ENCODE measurements at places on chromosomes 6 and 20.

DNA sequence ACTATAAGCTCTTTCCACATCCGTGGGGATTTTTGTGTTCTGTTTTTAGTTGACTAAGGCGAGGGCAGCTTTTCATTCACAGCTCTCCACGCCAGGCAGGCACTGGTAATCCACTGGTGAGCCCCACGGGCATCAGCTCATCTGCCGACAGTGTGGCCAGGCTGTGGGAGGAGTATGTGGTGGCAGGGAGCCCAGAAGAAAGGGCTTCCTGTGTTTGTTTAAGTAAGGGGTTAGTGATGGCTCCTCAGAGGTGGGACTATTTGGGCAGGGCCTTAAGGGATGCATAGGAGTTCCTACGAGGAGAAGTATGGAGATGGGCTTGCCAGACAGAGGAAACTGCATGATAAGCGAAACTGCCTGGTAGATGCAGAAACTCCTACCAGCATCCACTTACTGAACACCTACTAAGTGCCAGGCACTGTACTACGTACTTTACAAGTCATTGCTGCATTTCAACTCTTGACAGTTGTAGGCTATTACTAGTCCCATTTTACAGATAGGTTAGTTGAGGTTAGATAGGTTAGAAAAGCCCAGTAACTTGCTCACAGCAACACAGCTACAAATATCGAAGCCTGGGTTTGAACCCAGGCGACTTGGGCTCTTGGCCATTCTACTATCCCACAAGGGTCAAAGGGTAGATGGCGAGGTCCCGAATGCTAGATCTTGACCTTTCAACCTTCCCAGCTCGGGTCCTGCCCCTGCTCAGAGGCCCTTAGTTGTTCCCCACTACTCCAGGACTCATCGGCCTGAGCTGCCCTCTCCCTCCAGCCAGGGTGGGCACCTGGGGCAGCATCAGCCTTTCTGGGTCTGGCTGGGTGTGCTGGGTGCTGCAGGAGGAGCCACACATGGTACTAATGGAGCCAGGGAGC is 55.1 kb downstream of the CEBPB start:
- no peak for DNase-seq

DNA sequence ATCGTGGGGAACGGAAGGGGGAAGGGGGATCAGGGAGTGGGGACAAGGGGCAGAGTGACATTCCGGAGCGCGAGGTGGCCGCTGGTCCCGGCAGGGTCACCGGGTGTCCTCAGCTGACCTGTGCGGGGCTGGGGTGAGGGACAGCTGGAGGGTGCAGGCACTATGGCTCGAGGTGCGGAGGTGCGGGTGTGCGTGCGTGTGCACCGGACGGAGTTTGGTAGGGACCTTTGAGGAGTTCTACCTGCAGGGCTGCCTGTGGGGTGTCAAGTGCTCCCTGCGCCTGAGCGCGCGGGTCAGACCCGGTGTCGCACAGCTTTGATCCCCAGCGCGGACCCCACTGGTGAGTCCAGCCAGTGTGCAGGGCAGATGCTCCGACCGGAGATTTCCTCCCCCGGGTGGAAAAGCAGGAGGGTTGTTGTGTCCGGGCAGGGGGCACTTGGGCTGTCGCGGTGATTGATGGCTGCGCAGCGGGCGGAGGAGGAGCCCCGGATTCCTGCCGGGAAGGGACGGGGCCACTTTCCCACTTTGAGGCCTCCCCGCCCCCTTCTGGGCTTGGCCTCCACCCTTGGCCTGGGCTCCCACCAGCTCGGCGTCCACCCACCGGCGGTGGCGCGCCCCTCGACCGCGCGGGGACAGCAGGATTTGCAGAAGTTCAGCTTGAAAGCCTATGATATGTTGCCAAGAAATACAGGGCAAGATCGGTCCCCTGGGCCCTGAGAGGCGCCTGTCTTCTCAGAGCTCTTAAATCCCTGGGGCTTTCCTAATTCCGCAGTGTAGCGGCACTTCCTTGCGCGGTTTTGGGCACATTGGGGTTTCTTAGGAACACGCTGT is 658 bp downstream of the RIN2 start:
- no peak for DNase-seq

DNA sequence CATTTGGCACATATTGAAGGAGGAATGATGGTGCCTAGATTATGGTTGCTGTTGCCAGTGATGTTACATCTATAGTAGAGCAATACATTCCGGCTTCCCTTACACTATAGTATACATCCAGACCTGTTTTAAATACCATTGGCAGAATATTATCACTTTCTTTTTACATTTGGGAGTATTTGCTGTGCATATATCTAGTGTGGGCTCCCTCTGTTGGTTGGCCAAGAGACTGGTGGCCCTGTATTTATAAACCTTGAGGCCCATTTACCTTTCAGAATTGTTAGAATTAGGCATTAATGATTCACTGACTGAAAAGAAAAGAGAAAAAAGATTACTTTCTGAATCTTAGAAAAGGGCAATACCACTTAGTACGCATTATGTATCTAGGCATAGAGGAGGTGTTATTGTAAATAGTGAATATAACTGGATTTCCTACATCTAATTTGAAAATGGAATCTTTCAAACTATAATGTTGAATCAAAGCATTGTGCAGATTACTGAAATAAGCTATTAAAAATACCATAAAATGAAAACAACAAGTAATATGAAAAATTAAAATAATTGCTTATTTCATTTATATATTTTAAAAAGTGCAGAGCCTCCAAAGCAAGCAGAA is 628.8 kb upstream of the MAN1A1 start:
- peak; percentile 10 for DNase-seq

DNA sequence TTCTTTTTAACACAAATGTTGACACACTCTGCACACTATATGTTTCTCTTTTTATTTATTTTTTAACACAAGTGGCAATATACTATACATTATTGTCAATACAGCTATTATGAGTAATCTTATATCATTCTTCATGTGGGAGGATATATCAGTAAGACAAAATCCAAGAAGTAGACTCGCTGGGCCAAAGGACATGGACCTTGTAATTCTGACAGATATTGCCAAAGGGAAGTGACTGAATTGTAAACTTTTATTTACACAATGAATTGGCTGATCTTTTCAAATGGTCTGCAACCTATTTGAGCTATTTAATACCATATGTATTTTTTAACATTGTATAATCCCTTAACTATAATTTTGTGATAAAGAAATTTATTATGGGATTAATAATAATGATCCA is 56.0 kb downstream of the CCDC170 start:
- DNase-seq = no peak

GRCh38 chr6:129736105-129736504 is 26.1 kb upstream of the ARHGAP18 start:
- no peak for DNase-seq

- DNase-seq = no peak
Measured at GRCh38 chr6:6492675-6493074, 95.8 kb upstream of the LY86 start.

GRCh38 chr6:144939921-144940320 is 654.8 kb downstream of the UTRN start:
- DNase-seq = no peak

DNA sequence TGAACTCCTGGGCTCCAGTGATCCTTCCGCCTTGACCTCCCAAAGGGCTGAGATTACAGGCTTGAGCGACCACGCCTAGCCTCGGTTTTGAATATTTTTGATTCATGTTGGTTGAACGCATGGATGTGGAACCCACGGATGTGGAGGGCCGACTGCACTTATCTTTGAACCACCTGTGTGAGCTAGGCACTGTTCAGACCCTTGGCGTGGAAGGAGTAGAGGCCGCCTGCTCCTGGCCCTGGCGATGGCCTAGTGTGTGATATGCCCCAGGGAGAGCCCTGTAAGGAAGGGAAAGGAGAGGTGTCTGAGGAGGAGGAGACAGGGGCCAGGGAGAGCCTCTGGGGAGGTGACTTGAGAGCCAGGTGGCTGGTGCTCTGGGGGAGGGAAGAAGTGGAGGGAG is 64.3 kb downstream of the BCAS4 start:
- DNase-seq = no peak

DNA sequence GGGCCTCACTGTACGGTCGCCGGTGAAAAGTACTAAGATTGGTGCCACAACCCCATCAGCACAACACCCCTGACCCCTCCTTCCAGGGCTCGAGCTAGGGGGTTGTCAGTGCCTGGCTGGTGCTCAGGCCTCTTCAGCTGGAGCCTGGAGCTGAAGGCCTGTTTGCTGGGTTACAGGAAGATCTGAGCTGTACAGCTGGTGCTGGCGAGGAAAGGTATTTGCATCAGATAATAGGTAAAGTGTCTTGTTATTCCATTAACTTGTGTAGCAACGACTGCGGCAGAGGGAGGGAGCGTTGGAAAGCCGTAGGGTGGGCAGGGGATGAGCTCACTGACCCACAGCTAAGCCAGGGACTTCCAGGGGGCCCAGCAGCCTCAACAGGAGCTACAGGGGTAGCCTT is 15.8 kb upstream of the SIRPA start:
- no peak for DNase-seq

DNA sequence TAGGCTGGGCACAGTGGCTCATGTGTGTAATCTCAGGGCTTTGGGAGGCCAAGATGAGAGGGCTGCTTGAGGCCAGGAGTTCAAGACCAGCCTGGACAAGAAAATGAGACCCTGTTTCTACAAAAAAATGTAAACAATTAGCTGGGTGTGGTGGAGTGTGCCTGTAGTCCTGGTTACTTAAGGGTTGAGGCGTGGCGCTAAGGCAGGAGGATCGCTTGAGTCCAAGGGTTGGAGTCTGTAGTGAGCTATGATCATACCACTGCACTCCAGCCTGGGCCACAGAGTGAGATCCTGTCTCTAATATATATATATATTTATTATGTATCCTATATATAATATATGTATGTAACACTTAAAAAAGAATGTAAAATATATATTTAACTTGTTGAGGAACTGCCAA is 7.9 kb upstream of the ABRACL start:
- DNase-seq = no peak

GRCh38 chr20:21225215-21225947 is 77.8 kb upstream of the XRN2 start:
- DNase-seq = no peak

GRCh38 chr6:44708208-44708607 is 320.7 kb downstream of the CDC5L start:
- no peak for DNase-seq

- no peak for DNase-seq
Measured at GRCh38 chr6:135883045-135883444, 31.5 kb downstream of the PDE7B start.

- no peak for DNase-seq
Measured at GRCh38 chr20:37697314-37697713, 3.5 kb downstream of the CTNNBL1 start.

DNA sequence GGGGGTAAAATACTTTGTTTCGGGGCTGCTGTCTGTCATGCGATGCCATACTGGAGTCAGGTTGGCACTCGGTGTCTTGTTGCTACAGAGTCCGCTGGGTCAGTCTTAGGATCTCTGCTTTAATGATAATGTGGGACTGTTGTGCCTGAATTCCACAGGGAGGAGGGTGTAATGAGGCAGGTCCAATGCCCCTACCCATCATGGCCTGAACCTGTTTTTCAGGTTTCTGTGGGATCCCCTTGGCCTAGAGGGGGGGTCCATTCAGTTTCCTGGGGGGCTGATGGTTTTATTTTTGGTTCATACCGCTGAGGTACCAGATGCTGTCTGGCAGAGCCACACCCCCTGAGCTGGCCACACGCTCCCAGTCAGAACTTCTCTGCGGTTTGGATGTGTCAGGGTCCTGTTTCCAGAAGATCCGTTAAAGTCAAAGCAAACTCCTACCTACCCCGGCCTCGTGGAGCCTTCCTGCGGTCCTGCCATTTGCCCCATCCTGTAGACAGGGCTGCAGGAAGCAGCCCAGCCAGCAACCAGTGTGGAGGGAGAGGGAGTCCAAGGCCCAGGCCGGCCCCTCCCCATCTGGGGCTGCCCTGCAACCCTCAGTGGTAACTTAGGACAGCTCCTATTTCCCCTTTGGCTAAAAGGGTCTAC is 69.7 kb downstream of the TCP11 start:
- DNase-seq = no peak

GRCh38 chr6:101011186-101011585 is 130.1 kb upstream of the ASCC3 start:
- DNase-seq = no peak

DNA sequence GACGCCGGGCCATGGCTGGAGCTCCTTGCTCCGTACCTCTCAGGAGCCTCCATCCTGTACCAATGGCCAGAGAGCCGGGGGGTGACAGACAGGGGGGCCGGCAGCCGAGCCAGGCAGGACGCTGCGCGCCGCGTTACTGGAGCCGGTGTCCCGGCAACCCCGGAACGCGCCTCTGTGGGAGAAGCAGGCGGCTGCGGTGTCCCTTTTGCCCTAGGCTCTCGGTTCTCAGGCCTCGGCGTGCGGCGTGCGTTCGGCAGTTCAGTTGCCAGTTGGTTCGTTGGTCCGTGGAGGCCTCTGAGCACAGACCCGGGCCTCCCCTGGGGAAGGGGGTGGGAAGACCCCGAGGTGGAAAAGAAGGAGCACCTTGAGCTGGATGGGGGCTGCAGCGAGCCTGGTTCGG is at the start of gene SPATS1:
Gene SPATS1 (plus strand): TSS at position 162 of the 400 bp plus-strand sequence. CDS start 446 bp downstream, outside the sequence.
- DNase-seq = no peak

GRCh38 chr6:147170269-147170668 is 33.9 kb upstream of the STXBP5 start:
- no peak for DNase-seq

- no peak for DNase-seq
Measured at GRCh38 chr20:33568378-33568777, 78.5 kb downstream of the CBFA2T2 start.

- DNase-seq = no peak
Measured at GRCh38 chr6:44094403-44095242, 32.6 kb downstream of the MRPL14 start.

DNA sequence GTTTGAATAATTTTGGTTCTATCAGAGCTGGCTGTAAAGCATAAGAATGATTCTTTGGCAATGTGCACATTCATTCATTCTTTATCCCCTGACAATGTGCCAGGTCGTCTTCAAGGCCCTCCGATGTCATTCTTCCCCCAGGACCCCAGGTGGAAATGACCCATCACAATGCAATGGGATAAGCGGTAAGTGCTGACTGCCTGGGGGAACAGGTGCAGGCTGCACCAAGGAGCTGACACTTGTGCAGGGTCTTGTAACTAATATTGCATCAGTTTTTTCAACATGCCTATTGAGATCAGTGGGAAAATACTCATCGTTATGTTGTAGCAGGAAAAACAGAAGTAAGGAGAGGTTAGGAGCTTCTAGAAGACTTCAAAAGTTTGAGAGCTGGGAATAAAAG is 105.6 kb downstream of the FOXC1 start:
- DNase-seq = no peak

GRCh38 chr6:119283979-119284545 is 65.5 kb downstream of the MAN1A1 start:
- no peak for DNase-seq

DNA sequence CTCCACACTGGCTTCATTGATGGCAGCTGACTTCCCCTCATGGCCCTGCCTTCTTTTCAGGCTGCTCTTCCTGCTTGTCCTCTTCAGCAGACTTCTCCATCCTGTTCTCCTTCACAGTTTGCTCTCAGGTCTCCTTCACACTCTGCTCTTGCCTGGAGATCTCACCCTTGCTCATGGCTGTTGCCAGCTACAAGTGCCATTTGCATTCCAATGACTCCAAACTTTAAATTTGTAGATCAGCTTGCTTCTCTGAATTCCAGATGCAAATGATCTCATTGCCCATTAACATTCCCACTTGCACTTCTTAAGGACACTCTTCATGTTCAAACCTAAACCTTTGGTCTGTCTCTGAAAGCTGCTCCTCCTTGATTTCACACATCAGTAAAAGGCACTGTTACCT is 343.0 kb downstream of the QKI start:
- DNase-seq = no peak

- DNase-seq = no peak
Measured at GRCh38 chr20:64205611-64206026, 41.4 kb downstream of the MYT1 start.

- DNase-seq = no peak
Measured at GRCh38 chr6:161921602-161922395, 647.9 kb upstream of the AGPAT4 start.

Measured in kidney capillary endothelial cell (primary cell).